Suppressor macrophage treated with lipopolysaccharide for 4 hours (primary cell): ENCODE measurements at places on chromosomes 1 and 21.
A peak's percentile ranks its signal among the peaks of the same experiment; 100 is the strongest.

GRCh38 chr21:14241297-14241696 lies 25.3 kb downstream of the RBM11 start:
- peak; percentile 24 for DNase-seq

- no peak for DNase-seq
These were observed 115.8 kb downstream of the PLPPR5 start for GRCh38 chr1:98888869-98889268.

DNA sequence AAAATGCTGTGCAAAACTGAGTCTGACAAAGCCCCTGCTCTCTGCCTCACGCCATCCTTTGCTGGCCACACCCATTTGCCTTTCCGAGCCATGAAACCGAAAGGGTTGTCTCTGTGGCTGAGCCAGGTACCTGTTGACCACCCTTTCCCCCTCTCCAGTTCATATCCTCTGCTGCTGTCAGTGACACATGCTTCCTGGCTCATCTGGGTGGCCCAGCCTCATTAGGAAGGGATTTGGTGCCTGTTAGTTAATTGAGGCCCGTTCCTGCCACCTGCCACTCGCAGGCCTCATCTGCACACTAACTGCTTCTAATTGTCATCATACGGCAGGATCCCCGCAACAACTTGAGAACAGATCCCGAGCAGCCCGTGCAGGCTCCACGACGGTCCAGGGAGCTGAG lies 79.2 kb downstream of the OLIG1 start:
- no peak for DNase-seq

GRCh38 chr1:87121711-87122163 lies 206.9 kb upstream of the LMO4 start:
- DNase-seq, result no peak

GRCh38 chr1:40847023-40847745 lies 15.0 kb downstream of the CITED4 start:
- no peak for DNase-seq

DNA sequence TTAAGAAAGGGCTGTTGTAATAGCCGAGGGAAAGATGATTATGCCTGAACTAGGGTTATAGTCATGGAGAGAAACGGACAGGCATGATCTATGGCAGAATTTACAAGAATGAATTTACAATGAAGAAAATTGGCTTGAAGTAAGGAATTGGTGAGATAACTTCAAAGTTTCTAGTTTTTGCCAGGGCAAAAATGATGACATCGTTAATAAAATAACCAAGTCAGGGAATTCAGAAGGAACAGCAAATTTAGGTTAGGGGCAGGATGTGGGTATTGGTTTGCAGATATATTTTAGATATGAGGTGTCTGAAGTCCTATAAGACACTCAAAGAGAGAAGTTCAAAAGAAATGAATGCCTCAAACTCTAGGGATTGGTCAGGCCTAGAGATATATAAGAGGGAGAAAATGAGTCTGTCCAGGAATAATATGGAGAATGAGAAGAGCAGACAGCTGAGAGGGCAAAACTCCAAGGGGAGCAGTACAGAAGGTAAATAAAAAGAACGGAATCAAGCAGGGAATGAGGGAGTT lies 62.8 kb downstream of the IARS2 start:
- DNase-seq, result no peak

DNA sequence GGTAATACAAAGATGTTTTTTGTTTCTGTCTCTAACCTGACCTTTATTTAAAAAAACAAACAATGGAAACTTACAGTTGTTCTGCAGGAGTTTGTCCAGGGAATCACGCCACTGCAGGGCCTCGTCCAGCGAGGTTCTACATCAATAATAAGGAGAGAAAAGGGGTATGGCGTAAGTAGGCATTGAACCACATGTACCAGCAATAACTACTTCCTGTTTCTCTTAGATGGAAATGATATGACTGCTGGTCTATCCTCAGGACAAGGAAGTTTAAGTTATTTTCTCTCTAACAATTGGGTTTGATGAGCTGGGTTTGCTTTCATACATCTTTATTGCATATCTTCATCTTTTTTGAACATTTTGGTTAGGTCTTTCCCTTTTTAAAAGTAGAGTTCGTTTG lies 40.9 kb downstream of the RGS5 start:
- DNase-seq, result no peak

DNA sequence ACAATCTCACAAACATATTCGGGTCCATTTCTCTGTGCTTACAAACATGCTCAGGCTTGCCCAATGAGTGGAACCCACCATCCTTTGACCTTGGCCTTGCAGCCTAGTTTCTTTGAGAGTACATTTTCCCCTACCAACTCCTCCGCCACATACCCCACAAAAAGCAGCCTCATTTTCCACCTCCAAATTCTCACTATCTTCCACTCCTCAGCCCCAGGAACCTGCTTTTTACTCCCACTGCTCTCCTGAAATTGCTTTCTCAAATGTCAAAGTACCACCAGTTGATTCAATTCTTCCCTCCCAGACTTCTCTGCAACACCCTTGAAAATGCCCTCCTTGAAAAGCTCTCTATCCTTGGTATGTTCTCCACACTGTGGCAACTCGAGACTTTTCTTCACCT lies 103.8 kb downstream of the RUNX1 start:
- no peak for DNase-seq

DNA sequence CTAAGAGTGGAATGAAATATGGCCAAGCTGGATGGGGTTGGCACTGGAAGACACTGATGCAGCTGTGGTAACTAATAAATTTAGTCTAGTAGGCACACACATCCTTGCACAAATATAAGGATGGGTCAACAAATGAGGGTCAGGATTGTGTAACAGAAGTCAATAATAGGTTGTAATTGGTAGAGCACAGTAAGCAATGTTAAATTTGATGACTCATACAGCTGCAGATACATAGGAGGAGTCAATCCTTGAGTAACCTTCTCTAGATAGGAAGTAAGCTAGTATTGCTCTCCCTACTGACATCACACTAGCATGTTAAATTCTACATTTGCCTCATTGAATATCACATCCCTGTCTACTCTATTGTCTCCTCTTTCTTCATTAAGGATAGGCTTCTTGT lies 332.1 kb downstream of the PTPRC start:
- peak; percentile 68 for DNase-seq

DNA sequence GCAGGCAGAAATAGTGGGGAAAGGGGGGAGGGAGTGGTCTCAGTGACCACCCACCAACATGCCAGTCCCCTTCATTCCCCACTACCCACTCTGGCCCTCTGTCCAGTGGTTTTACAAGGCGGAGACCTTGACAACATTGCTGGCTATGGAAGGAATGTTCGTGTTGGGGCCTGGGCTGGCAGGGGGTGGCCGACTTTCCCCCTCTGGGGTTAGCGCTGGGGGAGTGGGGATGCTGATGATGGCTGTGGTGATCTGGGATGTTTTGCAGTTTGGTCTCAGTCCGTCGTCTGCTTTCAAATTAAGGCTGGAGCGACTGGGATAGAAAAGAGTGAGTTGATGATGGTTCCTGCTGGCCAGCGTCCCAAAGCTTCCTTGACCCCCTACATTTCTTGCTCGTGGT lies 20.3 kb downstream of the DDX20 start:
- no peak for DNase-seq

DNA sequence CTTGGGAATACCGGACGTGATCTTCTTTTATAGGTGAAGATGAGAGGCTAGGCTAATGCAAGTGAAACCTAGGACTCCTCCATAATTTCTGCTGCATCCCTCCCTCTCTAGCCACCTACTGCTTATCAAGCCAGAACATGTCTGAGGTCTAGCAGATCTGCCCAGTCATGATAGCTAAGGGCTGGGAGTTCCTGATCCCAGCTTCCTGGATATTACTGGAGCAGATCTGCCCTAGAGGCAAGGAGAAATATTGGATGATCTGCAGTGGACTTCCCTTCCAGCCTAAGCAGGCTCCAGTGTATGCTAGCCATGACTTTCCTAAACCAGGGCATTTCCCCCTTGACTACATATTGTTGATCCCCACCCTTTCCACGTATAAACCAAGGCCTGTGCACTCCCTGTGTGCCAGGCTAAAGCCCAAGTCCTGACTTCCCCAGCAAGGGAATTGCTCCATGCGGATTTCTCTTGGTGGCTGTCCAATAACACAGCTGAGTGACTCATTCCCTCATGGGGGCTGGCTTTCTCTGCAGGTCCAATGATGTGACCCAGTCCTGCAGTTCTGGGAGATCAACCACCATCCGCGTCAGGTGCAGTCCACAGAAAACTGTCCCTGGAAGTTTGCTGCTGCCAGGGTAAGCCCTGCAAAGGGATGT lies 15.5 kb upstream of the SARS1 start:
- no peak for DNase-seq

DNA sequence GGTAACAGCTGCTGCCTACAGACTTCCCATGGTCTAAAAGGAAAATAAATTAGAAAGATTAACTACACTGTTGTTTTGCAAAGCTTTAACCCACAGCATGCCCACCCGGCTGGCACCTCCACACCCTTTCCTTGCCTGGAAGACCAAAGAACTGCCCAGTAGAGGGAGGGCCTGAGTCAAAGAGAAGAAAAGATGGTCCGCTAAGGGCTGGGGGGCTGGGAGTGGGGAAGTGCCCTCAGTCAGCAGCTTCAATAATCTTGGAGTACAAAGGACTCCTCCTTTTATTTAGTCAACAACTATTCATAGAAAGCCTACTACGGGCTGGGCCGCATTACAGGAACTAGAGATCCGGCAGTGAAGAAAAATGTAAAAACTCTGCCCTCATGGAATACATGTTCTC lies 40.6 kb downstream of the ERI3 start:
- no peak for DNase-seq

- peak; percentile 34 for DNase-seq
These were observed 679 bp downstream of the ABL2 start for GRCh38 chr1:179228783-179229213.

GRCh38 chr1:89261926-89262515 lies 10.6 kb downstream of the GBP5 start:
- no peak for DNase-seq

- no peak for DNase-seq
These were observed 697.2 kb downstream of the USP25 start for GRCh38 chr21:16426936-16427335.

GRCh38 chr1:64476251-64476952 lies 6.5 kb downstream of the CACHD1 start:
- no peak for DNase-seq

DNA sequence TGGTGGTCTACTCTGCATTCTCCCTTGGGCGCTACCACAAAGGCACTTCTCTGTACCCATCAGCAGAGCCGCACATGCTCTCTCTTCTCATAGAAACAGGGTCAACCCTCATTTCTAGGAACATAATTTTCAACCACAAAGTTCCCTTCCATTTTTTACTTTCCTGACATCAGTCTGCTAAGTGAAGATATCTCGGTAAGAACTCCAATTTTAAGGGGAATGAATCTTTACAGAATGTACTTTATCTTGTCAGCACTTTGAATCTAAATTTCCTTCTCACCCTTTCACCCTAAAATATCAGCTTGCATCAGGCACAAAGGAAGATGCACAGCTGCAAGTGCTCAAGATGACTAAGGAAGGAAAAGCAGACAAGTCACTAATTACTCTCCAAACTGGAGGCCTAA lies 545.9 kb downstream of the SMYD3 start:
- no peak for DNase-seq

GRCh38 chr1:175182201-175182746 lies 10.3 kb downstream of the KIAA0040 start:
- DNase-seq, result no peak

GRCh38 chr1:23344987-23345472 lies 946 bp upstream of the HNRNPR start:
- no peak for DNase-seq

- no peak for DNase-seq
These were observed 2.0 kb downstream of the SERINC2 start for GRCh38 chr1:31414980-31415370.

DNA sequence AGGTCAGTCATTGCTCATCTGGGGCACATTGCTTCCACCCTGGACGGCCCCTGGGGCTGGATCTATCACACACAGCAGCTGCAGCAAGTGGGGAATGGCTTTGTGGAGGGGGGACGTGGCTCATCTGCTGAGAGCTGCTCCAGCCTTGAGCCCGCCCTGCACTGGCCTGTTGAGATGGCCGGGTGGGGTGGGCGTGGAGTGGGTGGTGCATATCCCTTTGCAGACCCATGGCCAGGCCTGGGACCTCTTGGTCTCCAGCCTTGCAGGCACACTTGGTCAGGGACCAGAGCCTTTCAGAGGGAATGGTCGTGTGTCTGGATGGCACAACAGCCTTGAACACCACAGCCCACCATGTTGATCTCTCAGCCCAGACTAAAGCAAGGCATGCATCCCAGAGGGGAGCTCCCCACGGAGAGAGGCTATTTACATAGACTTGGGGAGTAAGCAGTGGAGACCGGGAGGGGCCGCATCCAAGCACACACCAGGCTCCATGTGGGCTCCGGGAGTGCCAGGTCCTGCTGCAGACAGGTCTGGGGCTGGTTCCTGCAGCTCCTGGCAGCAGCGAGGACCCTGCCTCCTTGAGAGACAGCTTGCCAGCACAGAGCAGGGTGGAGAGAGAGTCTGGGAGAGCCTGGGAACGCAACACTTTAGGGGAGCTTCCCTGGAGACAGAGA lies 52.8 kb upstream of the SELENON start:
- DNase-seq, result no peak

GRCh38 chr1:162011337-162012012 lies 12.2 kb downstream of the OLFML2B start:
- DNase-seq, result no peak

GRCh38 chr1:30997463-30998057 lies 68.0 kb downstream of the PUM1 start:
- no peak for DNase-seq

DNA sequence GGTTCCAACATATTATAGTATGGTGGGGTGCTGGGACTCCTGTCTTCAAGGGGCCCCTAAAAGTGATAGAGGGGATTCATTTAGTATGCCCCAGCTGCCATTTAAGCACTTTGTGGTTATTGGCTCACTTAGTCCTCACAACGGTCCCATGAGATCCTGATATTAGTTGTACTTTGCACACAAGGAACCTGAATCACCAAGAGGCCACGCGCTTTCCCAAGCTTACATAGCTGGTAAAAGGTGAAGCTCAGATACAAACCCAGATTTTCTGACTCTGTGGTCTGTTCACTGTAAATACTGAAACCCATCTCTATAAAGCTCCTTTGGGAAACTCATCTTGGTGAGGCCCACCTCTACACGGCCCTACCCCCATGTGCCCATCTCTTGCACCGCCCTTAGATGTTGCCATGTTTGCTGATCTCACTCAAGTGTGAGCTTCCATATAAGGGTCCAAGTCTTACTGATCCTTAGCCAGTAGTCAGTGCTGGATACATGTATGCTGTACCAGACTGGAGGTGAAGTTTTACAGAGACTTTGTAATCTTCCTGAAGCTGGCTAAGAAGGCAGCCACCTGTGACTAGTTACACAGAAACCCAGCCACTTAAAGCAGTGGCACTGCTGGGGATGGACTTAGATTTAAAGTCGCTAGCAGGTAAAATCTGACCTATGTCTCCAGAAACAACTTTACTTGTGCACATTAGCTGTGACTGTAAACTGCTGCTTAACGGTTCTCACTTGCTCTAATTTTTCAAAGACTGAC lies 124.4 kb upstream of the HOOK1 start:
- no peak for DNase-seq

GRCh38 chr21:42833859-42834725 lies 45.2 kb downstream of the WDR4 start:
- no peak for DNase-seq

- peak; percentile 83 for DNase-seq
These were observed at the start of gene CLSTN1 for GRCh38 chr1:9823943-9824701. TSS of gene CLSTN1 (minus strand) at chr1:9823965. CDS start at chr1:9823733, 232 bp downstream.
